Fibroblast of skin of scalp (primary cell): ENCODE measurements at places on chromosomes 6 and 20.

DNA sequence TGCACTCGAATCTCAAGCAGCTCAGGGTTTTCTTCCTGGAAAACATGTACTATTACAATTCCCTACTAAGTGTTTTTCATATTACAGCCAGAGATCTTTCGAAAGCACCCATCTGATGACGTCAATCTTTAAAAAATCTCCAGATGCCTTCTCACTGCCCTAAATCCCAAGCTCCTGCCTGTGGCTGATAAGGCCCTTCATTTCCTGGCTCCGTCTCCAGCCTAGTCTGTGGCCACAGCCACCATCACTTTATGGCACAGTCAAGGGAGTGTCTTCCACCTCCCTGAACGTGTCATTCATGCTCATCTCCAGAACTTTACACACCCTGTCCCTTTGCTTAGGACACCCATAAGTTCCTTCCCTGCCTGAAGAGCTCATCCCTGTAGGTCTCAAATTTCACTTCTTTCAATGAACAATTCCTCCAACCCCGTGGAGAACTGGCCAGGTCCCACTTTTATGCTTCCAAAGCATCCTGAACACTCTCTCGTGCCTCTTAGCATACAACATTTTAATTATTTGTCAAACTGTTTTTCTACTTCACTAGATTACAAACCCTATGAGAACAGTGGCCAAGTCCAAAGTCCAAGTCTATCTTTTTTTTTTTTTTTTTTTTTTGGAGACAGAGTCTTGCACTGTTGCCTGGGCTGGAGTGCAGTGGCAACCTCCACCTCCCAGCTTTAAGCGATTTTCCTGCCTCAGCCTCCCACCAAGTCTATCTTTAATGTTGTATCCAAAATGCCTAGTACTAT, 106.1 kb upstream of the AGPAT4 start:
- peak; percentile 8 for DNase-seq

GRCh38 chr6:108795814-108796213, 52.4 kb upstream of the ARMC2 start:
- no peak for DNase-seq

- DNase-seq, result peak; percentile 29
Measured at GRCh38 chr6:4973982-4974745, 29.7 kb downstream of the RPP40 start.

GRCh38 chr20:7859356-7859802, 80.9 kb downstream of the HAO1 start:
- DNase-seq, result peak; percentile 77

GRCh38 chr6:53361549-53362031, 12.8 kb upstream of the ELOVL5 start:
- DNase-seq, result no peak

DNA sequence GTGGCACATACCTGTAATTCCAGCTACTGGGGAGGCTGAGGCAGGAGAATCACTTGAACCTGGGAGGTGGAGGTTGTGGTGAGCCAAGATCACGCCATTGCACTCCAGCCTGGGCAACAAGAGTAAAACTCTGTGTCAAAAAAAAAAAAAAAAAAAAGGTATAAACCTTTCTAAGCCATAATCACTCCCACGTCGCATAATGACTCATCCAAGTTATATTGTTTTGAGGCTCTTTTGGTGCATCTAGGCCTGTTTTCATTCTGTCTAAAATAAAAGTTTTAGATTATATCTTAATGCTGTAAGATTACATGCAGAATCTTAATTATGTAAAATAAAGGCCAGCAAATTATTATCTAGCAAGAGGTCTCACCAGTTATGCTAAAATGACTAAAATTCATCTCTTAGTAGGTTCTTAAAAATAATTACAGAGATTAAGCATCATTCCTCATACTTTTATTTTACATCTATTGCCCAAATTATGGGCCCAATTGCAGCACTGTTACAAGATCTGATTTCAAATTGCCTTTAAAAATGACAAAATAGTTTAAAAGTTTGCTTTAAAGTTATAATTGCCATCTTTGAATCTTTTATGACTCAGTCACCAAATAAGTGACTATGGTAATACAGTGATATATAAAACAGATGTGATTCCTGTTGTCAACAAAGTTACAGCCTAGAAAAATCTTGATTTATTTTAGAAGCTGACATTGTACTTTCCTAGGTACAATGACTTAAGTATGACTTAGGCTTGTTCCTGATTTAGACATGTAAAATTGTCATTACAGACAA, 10.4 kb upstream of the SUMO4 start:
- peak; percentile 41 for DNase-seq

- no peak for DNase-seq
Measured at GRCh38 chr6:149246691-149247384, 70.7 kb upstream of the TAB2 start.

GRCh38 chr20:48556956-48557355, 270.8 kb downstream of the PREX1 start:
- DNase-seq, result no peak

DNA sequence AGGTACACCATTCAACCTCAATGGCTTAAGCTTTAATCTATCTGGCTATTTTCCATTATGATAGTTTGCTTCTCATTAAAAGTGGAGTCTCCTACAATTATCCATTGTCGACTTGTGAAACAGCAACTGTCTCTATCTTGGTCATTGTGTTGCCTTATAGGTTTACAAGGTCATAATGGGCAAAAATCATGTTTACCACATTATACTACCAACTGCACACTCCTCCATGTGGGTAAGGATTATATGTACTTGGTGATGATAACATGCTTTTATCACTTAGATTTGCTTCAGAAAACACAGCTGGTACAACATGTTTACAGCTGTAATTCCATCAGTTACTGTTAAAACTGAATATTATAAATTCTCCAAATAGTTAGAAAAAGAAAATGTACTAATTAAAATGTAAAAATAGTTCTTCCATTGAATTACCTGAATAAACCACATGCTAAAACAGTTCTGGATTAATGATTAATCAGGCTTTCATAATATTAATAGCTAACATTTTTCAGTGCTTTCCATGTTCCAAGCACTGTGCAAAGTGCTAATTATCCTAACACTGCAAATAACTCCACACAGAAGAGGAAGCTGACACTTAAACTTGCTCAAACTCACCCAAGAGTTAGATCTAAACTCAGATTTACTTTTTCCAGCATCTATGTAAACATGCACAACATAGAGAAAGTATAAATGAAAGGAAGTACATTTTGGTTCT, 96.7 kb downstream of the OGFRL1 start:
- no peak for DNase-seq

- no peak for DNase-seq
Measured at GRCh38 chr20:6703047-6703446, 64.4 kb upstream of the BMP2 start.

GRCh38 chr20:12053353-12053752, 135.7 kb downstream of the BTBD3 start:
- DNase-seq, result peak; percentile 48

DNA sequence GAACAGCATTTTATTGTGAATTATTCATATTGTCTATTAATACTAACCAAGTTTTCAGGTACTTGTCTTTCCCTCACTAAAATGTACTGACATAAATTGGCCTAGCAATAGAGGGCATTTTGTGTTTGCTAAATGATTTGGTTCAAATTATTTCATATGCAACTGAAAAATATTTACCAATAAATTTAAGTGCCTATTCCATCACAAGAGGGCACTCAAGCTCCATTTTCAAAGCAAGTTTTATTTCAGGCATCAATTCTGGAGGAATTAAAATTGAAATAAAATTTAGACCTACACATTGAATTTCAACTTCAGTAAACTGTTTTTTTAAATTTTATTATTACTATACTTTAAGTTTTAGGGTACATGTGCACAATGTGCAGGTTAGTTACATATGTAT, 114.3 kb upstream of the SYNCRIP start:
- DNase-seq, result peak; percentile 12

GRCh38 chr6:100309174-100309573, 155.5 kb downstream of the SIM1 start:
- DNase-seq, result no peak
